ENCODE measurements at places on chromosomes 12 and 14.

DNA sequence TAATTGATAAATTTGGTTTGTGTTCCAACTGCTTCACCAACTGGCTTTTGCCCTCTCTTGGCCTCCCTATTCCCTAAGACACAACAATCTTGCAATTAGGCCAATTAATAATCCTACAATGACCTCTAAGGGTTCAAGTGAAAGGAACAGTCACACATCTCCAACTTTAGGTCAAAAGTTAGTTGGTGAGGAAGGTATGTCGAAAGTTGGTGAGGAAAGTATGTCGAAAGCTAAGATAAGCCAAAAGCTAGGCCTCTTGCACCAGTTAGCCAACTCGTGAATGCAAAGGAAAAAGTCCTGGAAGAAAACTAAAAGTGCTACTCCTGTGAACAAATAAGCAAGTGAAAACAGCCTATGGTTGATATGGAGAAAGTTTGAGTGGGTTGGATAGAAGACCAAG, 32.6 kb downstream of the EGLN3 start:
- DNase-seq, result no peak

GRCh38 chr14:22979748-22980392, 2.5 kb downstream of the AJUBA start:
- DNase-seq, result no peak

- no peak for DNase-seq
These were observed 42.9 kb upstream of the CSRNP2 start for GRCh38 chr12:51126297-51126696.

- no peak for DNase-seq
These were observed 15.2 kb upstream of the CSRNP2 start for GRCh38 chr12:51098611-51099010.

- DNase-seq, result no peak
These were observed 47.1 kb downstream of the KRT80 start for GRCh38 chr12:52144512-52145227.

- DNase-seq, result no peak
These were observed 149.4 kb downstream of the DICER1 start for GRCh38 chr14:95007921-95008320.

GRCh38 chr12:89151536-89151935, 200.8 kb downstream of the DUSP6 start:
- no peak for DNase-seq

- no peak for DNase-seq
These were observed 42.4 kb upstream of the RAD51AP1 start for GRCh38 chr12:4496145-4496838.

GRCh38 chr14:104895207-104895785, 29.4 kb upstream of the PLD4 start:
- no peak for DNase-seq

DNA sequence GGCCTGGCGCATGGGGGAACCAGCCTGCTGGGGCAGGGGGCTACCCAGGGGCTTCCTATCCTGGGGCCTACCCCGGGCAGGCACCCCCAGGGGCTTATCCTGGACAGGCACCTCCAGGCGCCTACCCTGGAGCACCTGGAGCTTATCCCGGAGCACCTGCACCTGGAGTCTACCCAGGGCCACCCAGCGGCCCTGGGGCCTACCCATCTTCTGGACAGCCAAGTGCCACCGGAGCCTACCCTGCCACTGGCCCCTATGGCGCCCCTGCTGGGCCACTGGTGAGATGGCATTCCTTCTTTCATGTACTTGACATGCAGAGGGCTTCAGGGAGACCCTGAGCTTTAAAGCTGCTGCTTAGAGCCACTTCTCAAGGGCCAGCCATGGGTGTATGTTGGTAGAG, 9.0 kb downstream of the LGALS3 start:
- no peak for DNase-seq

- no peak for DNase-seq
These were observed 212.6 kb downstream of the SLC16A7 start for GRCh38 chr12:59808317-59808910.

DNA sequence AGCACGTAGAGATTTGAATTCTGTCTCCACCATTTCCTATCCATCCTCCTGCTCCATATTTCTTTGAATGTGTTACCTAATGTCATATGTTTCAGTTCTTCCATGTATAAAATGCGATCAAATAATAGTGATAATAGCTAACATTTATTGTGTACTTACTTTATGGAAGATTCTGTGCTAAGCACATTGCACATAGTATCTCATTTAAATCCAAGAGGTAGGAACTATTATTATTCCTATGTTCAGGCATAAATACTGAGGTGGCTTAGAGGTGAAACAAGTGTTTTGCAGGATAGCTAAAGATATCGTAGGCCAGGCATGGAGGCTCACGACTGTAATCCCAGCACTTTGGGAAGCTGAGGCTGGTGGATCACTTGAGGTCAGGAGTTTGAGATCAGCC, 17.5 kb upstream of the AICDA start:
- no peak for DNase-seq

DNA sequence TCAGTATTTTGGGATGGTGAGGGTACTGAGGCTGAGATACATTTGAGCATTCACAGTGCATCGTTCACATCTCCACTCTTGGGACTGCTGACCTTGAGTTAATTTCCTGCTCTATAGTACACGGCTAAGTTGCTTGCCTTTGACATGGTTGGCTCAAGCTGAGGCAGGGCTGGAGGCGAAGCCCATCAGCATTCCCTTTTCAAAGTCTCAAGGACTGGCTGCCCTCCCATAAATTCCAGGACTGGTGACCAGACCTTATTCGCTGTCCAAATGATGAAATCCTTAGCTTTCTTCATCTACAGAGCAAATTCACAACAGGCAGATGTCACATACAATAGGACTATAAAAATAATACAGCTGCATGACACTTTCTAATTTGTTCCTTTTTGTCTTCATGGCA, 85.9 kb downstream of the SSPN start:
- no peak for DNase-seq

- no peak for DNase-seq
These were observed 15.6 kb downstream of the ZBTB42 start for GRCh38 chr14:104816616-104816884.

- no peak for DNase-seq
These were observed 7.4 kb downstream of the PRKCH start for GRCh38 chr14:61328626-61329262.

GRCh38 chr14:36028218-36028617, 148.3 kb downstream of the PTCSC3 start:
- DNase-seq, result no peak

GRCh38 chr14:104359301-104359968, 220.1 kb upstream of the C14orf180 start:
- no peak for DNase-seq

GRCh38 chr14:59849411-59850130, 21.0 kb downstream of the RTN1 start:
- no peak for DNase-seq

DNA sequence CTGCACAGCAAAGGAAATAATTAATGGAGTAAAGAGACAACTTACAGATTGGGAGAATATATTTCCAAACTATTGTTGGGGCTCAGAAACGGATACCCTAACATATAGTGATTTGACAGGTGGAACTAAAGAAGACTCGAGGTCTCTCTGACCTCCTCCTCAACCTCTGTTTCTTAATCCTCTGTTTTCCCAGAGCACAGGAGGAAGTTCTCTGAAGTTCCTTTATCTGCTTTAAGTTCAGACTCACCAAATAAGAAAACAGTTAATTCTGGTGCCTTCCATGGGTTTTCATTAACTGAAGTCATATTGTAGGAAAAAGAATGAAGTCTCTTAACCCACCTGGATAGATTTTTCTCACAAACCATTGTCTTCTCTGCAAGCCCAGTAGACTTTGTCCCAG, 29.2 kb downstream of the CLEC2D start:
- no peak for DNase-seq

GRCh38 chr12:42099433-42099832, 45.2 kb downstream of the GXYLT1 start:
- DNase-seq, result no peak

DNA sequence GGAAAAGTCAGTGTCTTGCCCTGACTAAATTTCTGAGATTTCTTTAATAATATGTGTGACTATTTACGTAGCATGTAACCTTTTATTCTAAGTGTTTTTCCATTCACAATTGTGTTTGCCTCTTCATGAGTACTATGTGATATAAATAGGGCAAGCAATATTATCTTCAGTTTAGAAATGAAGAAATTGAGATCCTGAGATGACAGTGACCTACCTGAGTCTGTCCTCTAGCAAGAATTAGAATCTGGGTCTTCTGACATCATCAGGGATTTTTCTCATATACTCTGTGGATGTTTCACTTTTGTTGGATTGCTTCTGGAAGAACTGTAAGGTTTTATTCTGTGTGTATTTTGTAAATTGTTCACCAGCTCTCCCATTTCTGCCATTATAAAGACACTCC, 35.0 kb downstream of the TMTC2 start:
- no peak for DNase-seq

DNA sequence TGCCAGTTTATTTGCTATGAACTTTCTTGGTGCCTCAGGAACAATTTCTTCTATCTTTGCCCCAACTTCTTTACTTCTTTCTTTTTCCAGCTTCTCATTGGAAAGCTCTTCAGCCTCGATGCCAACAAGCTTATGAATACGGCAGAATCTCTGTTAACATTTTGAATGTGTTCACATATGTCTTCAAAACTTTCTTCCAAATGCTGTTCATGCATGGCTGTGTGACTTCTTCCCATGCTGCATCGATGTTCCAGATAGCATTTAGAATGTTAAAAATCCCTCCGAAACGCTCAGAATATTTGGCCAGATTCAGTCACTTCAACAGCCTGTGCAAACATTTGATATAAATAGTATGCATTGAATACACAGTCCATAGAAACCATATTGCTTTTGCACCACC, 247.8 kb upstream of the ARID2 start:
- no peak for DNase-seq

GRCh38 chr12:135138-135537, 68.6 kb downstream of the IQSEC3 start:
- no peak for DNase-seq

GRCh38 chr14:92974541-92975345, 51.8 kb downstream of the CHGA start:
- DNase-seq, result no peak

DNA sequence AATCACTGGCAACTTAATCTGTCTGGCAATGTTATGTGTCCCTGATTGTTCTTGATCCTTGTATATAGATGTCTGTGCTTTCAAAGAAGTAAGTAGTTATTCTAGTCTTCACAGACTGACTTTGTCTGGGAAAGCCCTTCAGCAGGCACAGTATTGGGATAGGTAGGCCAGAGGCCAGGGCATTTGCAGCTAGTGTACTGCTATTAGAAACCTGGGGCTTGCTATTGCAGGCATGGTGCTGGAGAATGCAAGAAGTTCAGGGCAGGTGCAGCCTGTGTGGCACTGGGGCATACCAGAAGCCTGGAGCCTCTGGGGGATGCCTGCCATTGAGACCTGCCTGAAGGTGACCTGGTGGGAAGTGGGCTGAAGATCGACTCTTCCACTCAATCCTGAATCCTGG, 96.3 kb downstream of the TMTC3 start:
- no peak for DNase-seq
